ENCODE measurements at places on chromosomes 5 and 9. TPM values are rescaled to one million over a fixed set of nuclear protein-coding genes. Genes with fewer than 3 reads are reported as not detected.

The CARD19 gene
- total RNA-seq, result 64.9 TPM

The GAS1 gene
- 0.63 TPM for total RNA-seq

The AJM1 gene
- 0.65 TPM for total RNA-seq

The TEX48 gene
- total RNA-seq, result not detected

The ENTREP1 gene
- total RNA-seq, result 19.8 TPM

The WDR31 gene
- total RNA-seq, result 0.63 TPM

The BDP1 gene
- total RNA-seq, result 36.1 TPM

The IL9 gene
- not detected for total RNA-seq

The FOXE1 gene
- not detected for total RNA-seq

The NUTM2G gene
- not detected for total RNA-seq

The LRRC19 gene
- total RNA-seq, result not detected

The GPX8 gene
- 35.9 TPM for total RNA-seq

The OLFM1 gene
- total RNA-seq, result 25.5 TPM

The LCN15 gene
- not detected for total RNA-seq
